ENCODE measurements at places on chromosomes 6 and 20. TPM values are rescaled to one million over a fixed set of nuclear protein-coding genes. Genes with fewer than 3 reads are reported as not detected.

- no peak for DNase-seq
Observed at GRCh38 chr6:167652701-167653095, 174.0 kb upstream of the AFDN start.

GRCh38 chr6:87146363-87146762 lies 9.0 kb upstream of the ZNF292 start:
- DNase-seq: no peak

DNA sequence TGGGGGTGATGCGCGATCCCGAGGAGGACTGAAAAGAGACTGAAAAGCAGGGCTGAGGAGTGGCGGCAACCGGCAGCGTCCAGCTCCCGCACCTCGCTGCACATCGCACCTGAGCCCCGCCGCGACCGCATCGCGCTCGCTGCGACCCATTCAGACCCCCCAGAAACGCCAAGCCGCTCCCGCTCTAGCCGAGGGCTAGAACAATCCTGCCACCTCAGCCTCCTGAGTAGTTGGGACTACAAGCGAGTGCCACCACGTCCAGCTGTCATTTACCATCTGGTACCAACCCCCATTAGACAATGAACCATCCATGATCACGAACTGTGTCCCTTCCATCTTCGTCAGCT lies 33.2 kb downstream of the HLA-A start:
- DNase-seq: no peak

Gene PLA2G7
- not detected for total RNA-seq

Gene HLA-DOA
- 6.1 TPM for total RNA-seq

DNA sequence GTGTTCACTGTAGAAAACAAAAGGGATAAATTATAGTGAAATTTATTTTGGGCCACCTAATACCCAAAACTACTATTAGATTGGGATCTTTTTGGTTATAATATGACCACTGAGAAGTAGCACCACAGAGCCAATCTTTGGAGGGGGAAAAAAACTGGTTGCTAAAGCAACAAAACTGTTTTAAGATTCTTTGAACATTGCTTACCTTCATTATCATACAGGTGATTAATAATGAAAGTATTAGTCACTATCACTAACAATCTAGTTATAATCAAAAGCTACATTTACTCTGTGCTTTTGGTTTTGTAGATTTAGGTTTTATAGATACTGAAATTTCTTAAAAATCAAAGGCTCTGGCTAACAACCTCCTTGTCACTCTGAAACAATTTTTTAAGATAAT lies 31.7 kb downstream of the STX7 start:
- no peak for DNase-seq
